ENCODE measurements at places on chromosomes 7 and 10.

DNA sequence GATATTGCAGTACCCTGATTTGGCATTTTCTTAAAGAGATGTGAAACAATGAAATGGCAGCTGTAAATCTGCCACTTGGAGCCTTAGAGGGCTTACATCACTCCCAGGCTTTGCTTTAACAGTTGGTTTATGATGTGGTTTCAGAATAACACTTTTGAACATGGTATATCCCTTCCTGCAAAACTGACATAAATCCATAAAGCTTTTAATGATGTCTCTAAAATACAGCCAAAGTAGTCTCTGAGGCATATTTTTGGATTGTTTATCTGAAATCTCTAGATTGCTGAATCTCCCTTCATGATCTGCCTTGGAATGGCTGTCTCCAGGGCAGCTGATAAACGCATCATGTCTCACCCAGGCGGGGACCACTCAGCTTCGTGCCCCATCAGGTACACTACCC lies 377.8 kb upstream of the C7orf33 start:
- DNase-seq = no peak

DNA sequence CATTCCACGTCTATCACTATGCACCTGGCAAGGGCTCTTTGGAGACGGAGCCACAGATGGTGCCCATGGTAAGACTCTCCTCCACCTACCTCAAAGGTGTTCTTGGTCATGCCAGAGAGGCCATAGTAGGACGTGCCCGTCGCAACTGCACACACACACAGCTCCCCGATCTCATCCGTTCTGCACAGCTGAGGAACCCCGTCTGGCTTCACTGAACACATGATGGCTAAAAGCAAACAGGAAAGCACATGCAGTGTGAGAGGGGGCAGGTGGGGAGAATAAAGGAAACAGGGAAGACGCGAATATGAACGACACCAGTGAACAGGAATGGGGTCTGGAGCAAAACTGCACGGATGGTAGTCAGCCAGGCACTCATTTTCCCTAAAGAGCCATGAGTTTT lies 230.9 kb downstream of the ZMYND11 start:
- no peak for DNase-seq

DNA sequence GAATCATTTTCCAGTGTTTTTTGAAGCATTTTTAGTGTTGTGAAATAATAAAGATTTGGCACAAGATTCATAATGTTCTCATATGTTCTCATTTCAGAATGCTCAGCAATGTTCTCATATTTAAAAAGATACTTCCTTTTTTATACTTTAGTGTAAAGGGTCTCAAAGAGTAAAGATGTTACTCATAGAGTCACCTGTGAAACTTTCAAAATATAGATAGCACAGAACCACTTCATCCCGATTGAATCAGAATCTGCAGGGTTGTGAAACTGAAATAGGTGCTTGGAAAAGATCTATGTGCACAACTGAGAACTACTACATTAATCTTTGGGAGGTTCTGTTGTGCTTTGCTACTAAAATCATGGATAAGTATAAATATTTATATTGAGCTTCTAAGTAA lies 144.7 kb downstream of the MDFIC start:
- DNase-seq = no peak

DNA sequence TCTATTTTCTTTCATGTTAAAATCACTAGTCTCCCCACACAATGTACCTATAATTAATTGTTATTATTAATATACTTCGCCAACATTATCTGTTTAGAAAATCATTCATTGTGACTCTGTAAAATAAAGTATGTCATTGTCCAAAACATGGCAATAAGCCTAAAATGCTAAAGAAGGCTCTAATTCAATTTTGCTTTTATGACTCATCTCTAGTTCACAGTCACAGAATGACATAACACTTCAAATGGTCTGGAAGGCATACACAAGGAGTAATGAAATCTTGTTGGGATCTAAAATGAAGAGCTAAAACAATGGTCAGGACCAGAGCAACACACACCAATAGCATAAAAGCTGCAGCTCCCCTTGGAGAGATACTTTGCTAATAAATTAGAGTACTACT lies 505.8 kb downstream of the GPAM start:
- DNase-seq = no peak

- DNase-seq = no peak
Measured at GRCh38 chr7:80140388-80140787, 5.8 kb downstream of the GNAI1 start.

DNA sequence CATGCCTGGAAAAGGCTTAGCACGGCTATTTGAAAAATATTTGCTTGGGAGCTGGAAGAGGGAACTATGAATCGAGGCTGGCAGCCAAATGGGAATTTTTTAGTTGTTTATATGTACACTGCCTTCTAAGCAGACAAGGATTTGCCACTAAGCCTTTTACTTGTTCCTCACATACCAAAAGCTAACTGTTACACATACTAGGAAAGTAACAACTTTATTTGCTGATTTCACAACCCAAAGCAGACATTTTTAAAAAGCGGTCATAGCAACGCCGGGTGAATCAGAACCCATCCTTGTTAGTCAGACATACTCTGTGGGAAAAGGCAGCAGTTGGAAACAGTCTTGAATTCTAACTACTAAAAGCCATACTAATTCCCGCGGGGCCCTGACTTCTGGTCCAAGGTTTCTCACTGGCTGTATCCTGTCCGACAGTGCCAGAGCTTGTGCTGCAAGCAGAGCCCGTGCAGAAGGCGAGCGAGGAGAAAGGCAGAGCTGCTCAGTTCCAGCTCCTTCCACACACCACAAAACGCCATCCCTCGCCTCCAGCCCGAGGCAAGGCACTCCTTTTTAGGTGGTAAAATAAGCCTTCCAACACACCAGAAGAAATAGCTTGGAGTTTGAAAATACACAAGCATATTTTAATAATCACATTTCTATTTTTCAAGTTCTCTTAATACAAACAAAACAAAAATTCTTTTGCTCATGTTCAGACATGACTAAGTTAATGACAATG lies 89.2 kb downstream of the RNF216 start:
- DNase-seq = peak; percentile 98

DNA sequence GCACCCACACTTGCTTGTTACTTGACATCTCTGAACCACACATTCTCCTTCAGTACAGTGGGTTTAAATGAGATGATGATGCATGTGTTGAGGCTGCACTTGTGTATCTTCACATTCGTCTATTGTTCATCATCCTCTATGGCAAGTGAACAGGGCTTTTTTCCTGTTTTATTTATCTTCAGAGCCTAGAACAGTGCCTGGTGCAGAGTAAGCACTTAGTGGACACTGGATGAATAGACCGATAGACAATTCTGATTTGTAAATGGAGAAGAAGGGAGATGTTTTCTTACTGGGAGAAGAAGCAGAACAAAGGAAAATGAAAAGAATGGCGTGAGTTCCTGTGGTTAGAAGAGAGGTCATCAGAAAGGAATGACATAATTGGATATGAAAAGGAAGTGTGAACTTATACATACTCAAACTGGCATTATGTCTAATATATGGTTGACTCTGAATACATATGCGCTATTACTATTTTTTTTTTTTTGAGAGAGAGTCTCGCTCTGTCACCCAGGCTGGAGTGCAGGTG lies 99.7 kb downstream of the AVL9 start:
- DNase-seq = no peak
